ENCODE measurements at places on chromosomes 7 and 10.

DNA sequence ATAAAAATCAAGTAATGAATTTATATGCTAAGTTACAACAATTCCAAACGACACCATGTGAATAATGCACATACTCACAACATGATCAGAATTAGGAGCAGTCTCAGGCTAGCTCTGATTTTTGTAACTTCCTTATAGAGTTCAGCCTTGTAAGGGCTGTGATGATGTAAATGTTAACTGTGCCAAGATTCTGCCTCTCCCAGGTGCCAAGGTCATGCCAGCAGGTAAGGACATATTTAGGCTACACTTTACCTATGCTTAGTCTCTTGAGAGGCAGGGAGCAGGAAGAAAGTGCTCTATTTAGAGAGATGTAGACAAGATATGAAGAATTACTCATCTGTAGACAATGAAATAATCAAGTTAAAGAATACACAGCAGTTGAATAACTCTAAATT is 53.6 kb upstream of the AGR3 start:
- no peak for DNase-seq

DNA sequence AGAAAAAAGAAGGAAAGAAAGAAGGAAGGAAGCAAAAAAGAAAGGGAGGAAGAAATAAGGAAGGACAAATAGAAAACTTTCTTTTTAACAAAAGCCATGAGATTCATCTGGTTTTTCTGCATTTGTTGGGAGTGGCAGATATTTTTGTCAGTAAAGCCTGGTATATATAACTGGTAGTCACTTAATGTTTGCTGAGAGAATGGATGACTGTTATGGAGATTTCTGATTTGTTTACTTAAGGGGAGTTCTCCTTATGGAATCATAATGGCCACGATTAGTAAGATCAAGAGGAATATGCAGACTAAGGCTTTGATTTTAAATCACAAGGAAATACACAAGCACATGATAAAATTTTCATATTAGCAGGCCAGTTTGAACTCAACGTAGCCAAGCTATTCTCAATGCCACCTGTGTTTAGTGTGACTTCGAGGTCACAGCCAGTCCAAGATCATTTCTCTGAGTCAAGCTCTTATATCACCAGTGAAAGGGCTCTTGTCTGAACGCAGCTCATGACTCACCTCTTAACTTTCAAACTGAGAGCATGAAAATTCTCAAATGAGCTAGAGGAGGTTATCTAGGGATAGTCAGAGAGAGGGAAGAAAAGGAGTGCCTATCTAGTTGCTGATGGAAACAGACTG is 445.1 kb upstream of the ZMIZ1 start:
- DNase-seq = no peak

DNA sequence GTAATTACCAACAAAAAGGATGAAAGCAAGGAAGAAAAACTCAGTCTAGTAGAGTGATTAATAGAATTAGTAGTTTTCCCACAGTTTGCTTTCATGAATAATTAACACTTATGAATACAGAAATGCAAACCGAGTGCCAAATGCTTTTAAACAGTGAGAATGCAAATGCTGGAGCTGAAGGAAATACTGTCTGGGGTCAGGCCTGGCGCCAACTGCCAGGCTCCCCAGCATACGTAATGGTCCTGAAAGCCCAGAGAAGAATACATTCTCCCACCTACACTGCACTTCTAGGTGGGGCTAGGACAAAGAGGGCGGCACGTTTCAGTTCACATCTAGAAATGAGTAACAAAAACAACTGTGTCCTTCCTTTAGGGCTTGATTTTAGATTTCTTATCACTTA is 30.0 kb downstream of the GLUD1 start:
- DNase-seq = no peak

- no peak for DNase-seq
These were observed 132.6 kb downstream of the VTI1A start for GRCh38 chr10:112579578-112579977.

DNA sequence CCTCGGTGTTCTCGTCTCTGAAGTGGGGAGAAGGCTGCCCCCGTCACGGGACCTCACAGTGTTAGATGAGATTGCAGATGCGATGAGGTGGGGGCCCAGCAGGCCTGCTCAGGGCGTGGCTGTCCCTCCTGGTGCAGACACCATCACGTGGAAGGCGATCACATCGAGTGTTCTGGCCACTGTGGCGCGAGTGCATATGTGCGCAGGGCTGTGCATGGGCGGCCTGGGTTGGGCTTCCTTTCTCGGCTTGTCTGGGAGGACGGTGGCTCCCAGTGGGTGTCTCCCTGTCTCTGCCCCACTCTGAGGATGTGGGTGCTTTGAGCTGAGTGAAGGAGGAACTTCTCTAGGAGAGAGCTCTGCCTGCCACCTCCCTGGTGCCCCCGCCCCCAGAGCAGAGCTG is 83.1 kb downstream of the LHPP start:
- no peak for DNase-seq

- no peak for DNase-seq
These were observed 26.2 kb downstream of the CCDC3 start for GRCh38 chr10:12975266-12975665.

GRCh38 chr10:34907743-34908430 is 92.8 kb upstream of the PARD3 start:
- no peak for DNase-seq

- no peak for DNase-seq
These were observed 32.3 kb upstream of the LYZL1 start for GRCh38 chr10:29256586-29256985.

GRCh38 chr10:27743877-27744801 is 1.5 kb downstream of the MKX start:
- DNase-seq = no peak

DNA sequence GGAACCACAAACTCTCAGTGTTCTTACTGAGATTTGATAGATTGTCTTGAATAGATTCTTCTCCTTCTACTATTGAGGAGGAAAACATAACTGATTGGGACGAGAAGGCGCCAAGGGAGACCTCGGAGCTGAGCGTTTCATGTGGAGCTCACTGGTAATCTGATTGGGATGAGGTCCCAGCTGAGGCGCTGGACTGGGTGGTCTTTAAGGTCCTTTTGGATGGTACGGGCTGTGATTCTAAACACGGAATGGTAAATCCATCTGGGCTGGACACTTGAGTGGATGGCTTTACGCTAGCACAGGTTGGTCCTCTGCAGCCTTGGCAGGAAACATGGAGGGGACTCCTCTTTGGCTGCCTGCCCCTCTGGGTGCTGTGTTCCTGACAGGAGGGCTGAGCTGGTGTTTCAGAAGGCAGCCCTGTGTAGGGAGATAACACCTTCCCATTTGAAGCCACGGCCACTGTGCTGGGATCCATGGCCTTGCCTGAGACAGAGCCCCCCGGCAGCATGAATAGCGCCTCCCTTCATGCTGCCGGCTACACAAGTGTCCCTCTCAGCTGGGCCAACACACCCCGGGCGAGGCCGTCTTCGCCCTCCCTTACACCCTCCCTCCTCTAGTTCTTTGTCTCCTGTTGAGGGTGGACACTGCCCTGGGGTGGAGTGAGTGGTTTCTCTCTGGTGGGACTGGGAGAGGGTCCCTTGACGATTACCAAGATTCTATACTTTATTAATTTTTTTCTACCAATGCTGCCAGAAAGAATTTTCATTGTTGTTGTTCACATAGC is 203.2 kb upstream of the SHH start:
- DNase-seq = no peak

- DNase-seq = no peak
These were observed 233.1 kb downstream of the PARD3 start for GRCh38 chr10:34581801-34582532.

- DNase-seq = no peak
These were observed 335.1 kb upstream of the SEMA3A start for GRCh38 chr7:84529480-84530205.

DNA sequence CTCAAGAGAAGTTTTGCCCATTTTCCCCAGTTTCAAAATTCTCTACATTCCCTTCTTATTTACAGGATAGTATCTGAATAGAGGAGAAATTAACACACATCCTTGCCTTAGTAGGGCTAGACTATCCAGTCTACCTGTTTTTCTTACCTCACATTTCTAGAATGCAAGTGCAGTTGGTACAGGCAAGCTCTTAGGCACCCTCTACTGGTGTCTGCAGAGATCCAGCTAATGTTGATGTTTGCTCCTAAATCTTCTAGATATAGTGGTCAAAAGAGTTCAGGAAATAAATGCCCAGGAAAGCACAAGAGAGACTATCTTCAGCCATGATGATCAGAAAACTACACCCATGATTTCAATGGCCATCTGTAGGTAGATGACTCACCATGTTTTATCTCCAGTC is 205.3 kb downstream of the HTR7 start:
- no peak for DNase-seq

DNA sequence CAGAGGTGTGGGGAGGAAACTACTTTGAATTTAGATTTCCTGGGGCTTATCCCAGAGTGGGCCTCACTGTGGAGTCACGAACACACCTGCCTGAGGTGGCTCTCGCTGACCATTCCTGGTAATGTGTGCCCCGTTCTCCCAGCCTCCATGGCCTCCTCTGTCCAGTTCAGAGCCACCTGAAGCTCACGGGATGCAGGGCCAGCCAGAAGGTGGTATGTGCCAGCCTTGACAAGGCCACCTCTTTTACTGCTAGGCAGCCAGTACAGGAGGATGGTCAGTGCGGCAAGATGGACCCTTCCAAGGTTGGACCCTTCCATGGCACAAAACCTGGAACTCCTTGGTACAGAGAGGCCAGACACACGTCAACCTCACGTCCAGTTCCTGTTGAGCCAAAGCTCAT is 210.3 kb downstream of the DNAJB6 start:
- DNase-seq = no peak

GRCh38 chr7:99379043-99379577 is 4.6 kb downstream of the ARPC1B start:
- DNase-seq = no peak

GRCh38 chr10:89256962-89257361 is 5.4 kb upstream of the LIPA start:
- DNase-seq = no peak

- DNase-seq = no peak
These were observed 369.7 kb downstream of the PLXNA4 start for GRCh38 chr7:132206594-132206993.

GRCh38 chr7:64881461-64882287 is 21.4 kb upstream of the ZNF273 start:
- DNase-seq = no peak

GRCh38 chr10:75034714-75035258 is 76.7 kb upstream of the SAMD8 start:
- DNase-seq = no peak

GRCh38 chr7:158811461-158811860 is 17.8 kb downstream of the ESYT2 start:
- no peak for DNase-seq

GRCh38 chr7:27933671-27934565 is 194.0 kb downstream of the TAX1BP1 start:
- DNase-seq = no peak

- no peak for DNase-seq
These were observed 305.6 kb upstream of the FZD1 start for GRCh38 chr7:90958647-90959046.

DNA sequence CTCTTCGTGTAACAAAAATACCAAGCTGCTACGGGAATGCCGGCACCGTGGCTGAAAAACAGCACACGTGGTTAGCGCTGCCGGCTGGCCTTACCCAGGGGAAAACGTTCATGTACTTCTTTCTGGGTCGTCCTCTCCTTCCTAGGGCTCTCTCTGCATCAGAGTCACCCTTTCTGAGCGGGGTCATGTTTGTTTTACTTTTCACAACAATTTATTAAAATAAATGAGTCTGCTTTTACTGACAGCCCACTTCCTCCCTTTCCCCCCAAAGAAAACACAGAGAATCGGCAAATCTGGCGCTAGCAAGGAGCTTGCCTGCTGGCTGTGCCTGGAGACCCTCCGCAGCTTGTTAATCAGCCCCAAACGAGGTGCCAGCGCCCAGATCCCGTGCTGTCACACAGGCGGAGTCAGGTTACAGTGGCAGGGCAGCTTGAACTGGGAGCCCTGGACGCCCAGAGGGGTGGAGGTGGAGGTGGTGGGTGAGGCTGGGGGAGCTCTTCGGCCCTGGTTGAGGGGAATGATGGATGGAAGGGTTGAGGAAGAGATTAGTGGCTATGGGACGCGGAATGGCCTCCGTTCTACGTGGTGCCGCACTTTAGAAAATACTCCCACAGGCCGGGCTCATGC is 162.2 kb upstream of the TNS3 start:
- peak; percentile 67 for DNase-seq

DNA sequence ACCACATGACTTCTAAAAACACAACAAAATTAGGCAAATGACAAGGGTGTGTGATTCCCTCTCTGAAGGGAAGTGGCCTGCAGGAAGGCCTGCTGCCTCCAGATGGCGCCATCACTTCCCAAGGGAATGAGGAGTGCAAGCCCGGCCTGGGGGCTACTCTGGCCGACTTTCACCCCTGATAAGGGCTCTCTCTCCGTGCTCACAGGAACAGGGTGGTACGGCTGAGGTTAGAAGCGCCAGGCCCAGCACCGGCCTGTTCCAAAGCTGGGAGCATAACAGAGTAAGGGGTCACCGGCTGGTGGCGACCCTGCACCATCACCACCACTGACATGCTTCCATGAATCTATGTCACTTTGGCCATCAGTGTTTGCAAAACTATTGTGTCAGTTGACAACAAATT is 13.1 kb downstream of the RBP3 start:
- DNase-seq = peak; percentile 93

GRCh38 chr7:48251766-48252165 is 80.5 kb downstream of the ABCA13 start:
- no peak for DNase-seq

DNA sequence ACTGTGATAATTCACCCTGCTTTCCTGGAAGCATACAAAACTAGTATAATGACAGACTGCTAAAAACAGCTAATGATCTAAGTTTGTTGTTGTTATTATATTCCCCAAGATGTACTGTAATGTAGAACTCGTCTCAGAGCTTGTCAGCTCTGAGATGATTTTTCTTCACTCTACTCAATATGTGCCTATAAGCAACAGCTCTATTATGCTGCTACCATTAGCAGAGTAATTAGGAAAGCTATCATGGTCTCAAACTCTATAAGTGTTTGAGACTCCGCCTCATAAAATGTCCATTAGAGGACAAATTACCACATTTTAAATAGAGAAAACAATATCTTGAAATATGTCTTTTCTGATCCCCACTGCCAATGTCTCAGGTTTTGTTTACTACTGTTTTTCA is 476.5 kb upstream of the PCDH15 start:
- no peak for DNase-seq

GRCh38 chr10:21637795-21638194 is 103.8 kb downstream of the MLLT10 start:
- DNase-seq = no peak

DNA sequence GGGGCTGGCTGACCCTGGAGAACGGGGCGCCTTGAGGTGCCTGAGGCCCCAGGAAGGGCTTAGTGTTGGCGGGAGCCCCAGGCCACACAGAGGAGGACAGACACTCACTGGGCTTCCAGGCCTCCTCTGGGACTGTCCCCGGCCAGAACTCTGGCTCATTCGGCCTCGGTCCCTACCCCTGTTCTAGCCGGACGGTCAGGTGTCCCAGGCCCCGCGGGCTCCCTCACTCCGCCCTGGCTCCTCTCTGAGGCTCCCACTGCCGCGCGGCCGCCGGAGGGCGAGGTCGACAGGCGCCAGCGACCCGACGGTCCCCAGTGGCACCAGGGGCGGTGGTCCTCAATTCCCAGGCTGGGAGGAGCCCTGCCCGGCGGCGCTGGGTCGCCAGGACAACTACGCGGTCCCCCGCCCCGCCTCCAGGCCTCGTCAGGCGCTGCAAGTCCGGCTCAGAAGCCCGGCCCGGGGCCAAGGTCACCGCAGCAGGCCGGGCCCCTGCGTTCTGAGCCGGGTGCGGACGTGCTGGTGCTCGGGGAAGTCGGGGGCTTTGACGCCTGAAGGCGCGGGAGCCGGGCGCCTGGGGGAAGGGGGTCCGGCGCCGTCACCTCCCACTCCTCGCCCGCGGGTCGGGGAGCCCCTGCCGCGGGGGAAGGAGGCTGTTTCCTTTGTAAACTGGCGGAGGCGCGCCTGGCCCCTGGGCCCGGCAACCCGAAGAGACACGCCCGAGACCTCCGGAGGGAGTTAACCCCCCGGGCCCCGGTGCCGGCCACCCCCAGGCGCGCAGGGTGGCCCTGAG is 1.1 kb upstream of the PWWP2B start:
- DNase-seq = no peak

All from H1 (cell line).